Esophagus squamous epithelium (tissue), 5 donors: ENCODE measurements at places on chromosomes 1 and 21. TPM values are rescaled to one million over a fixed set of nuclear protein-coding genes. Genes with fewer than 3 reads are reported as not detected.

GRCh38 chr1:77407738-77408375, 126.0 kb downstream of the AK5 start:
- H3K27ac ChIP-seq = no peak overlapping the region
- H3K4me3 ChIP-seq = no peak overlapping the region
- H3K27me3 ChIP-seq = peaks cover 18% of the 10 kb centered on the region
- H3K4me1 ChIP-seq = no peaks in the 10 kb centered on the region
- H3K36me3 ChIP-seq = no peaks in the 10 kb centered on the region

GRCh38 chr1:172390683-172391551, 29.6 kb upstream of the C1orf105 start:
- no peak for DNase-seq
- peak overlapping the region; percentile 48 for H3K27ac ChIP-seq
- H3K36me3 ChIP-seq = no peaks in the 10 kb centered on the region
- H3K4me3 ChIP-seq = peak overlapping the region; percentile 49
- H3K4me1 ChIP-seq = peaks cover 20% of the 10 kb centered on the region

GRCh38 chr1:231982871-231983587, 356.4 kb downstream of the DISC1 start:
- no peaks in the 10 kb centered on the region for H3K4me1 ChIP-seq
- H3K27ac ChIP-seq = no peak overlapping the region
- no peak for DNase-seq
- H3K27me3 ChIP-seq = no peaks in the 10 kb centered on the region
- no peak overlapping the region for H3K4me3 ChIP-seq

GRCh38 chr1:180213401-180214170, 16.5 kb upstream of the LHX4 start:
- H3K4me3 ChIP-seq = no peak overlapping the region
- H3K27me3 ChIP-seq = no peaks in the 10 kb centered on the region
- H3K4me1 ChIP-seq = no peaks in the 10 kb centered on the region

- no peak for DNase-seq
- H3K4me3 ChIP-seq = no peak overlapping the region
- H3K27me3 ChIP-seq = no peaks in the 10 kb centered on the region
Measured at GRCh38 chr1:20936216-20936615, 149.1 kb upstream of the HP1BP3 start.

Gene SYT11
- total RNA-seq = 5.3 TPM

Gene FAM72B
- total RNA-seq = 1.5 TPM

DNA sequence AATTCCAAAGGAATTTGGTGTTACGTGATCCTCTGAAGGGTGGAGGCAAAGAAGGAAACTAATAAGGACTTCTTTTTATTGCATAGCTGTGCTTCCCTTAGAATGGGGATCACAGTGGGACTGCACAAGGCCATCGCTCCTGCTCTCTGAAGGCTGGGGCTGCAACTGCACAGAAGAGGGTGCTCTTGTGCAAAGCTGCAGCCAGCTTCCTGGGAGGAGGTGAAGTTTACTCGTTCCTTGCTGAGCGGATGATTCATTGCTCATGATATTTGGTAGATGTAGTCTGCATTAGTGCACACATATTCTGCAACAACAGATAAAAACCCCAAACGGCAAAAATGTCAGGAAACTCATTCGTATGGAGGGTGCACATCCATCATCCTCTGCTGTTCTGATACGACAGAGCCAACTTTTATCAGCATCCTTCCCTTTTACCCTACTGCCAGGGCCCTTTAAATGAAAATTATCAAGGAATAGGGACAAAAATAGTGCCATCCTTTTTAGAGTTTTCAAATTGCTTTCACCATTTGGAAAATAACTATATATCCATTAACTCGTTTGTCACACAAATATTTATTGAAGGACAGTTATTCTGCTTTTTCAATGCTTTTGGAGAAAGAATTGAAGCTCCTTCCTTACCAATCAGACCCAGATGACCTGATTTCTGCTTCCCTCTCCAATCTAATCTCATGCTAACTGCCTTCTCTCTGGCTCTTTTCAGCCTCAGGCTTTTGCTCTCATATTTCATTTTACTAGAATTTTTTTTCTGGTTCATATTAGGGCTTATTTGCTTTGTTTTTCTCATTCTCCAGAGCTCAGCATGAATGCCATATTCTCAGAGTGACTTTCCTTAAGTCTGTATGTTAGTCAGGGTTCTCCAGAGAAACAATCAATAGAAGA, 263.6 kb downstream of the DUSP10 start:
- H3K4me1 ChIP-seq = peaks cover 3% of the 10 kb centered on the region
- H3K36me3 ChIP-seq = no peaks in the 10 kb centered on the region
- no peak for DNase-seq
- no peaks in the 10 kb centered on the region for H3K27me3 ChIP-seq
- no peak overlapping the region for H3K4me3 ChIP-seq

DNA sequence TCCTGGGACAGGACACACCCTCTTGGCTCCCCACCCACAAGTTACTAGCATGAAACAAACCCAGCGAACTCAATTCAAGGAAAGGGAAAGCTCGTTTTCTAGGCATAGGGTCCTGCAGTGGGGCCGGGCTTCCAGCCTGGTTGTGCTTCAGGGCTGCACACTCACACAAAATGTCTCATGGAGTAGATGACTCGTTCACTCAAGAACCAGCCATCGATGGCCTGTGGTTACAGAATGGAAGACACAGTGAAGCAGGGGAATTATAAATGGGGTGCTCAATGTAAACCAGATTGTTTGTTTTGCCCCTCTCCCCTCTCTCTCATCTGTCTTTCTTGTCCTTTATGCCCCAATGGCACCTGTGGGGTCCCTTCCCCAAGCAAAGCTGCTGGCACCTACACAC, 56.0 kb upstream of the COX20 start:
- no peaks in the 10 kb centered on the region for H3K36me3 ChIP-seq
- no peak for DNase-seq
- H3K27ac ChIP-seq = no peak overlapping the region
- H3K27me3 ChIP-seq = no peaks in the 10 kb centered on the region

DNA sequence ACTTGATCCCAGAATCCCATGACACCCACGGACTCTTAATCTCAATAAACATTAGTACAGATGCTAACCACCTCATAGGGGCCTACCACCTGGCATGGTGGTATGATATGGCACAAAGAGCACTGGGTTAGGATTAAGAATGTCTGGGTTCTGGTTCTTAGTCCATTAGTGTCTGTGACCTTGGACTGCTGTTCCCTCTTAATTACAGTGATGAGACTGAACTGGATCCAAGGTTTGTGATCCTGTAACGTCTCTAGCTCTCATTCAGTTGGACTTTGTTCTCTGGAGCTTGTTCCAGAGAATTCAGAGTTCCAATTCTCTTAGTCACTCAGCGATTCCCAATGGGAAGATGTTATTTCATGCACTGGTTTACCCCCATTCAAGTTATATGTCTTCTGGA, 23.6 kb upstream of the PIGC start:
- no peak overlapping the region for H3K27ac ChIP-seq
- no peaks in the 10 kb centered on the region for H3K27me3 ChIP-seq
- no peaks in the 10 kb centered on the region for H3K36me3 ChIP-seq
- H3K4me3 ChIP-seq = no peak overlapping the region
- H3K4me1 ChIP-seq = no peaks in the 10 kb centered on the region

DNA sequence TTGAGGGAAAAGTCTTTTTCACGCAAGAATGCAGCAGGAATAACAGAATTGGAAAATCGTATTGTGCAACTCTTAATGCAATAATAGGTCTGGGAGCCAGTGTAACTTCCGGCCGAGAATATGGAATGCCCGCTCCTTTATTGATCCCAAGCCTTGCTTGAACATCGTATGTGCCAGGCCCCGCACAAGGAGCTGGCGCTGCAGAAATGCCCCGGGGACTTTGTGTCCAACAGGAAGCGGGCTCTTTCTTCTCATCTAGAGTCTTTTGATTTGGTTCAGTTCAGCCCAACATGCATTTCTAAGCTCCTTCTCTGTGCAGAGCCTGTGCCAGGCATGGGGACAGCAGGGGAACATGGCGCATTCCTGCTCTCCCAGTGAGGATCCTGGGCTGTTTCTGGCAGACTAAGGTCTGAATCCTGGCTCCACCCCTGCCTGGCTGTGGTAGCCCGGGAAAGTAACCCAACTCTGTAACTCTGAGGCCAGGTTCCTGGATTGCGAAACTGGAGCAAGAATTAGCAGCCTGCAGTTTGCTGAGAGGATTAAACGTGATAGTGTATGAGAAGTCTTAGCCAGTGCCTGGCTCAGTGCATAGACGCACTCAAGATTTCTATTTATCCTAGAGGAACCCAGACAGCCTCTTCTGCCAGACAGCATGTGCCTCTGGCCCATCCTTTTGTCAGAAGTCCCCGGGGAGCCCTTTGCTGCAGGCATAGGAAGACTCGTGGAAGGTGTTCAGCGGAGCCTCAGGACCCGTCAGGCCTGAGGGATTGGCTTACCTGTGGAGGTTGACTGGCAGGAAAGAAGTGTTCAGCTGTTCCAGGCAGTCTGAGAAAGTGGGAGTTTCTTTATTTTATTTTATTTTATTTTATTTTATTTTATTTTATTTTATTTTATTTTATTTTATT, 987 bp upstream of the CDCP2 start:
- peak overlapping the region; percentile 72 for H3K27ac ChIP-seq
- no peaks in the 10 kb centered on the region for H3K27me3 ChIP-seq
- H3K4me3 ChIP-seq = no peak overlapping the region
- no peak for DNase-seq
- H3K4me1 ChIP-seq = peaks cover 32% of the 10 kb centered on the region
